ENCODE measurements at places on chromosomes 2 and 18.
A peak's percentile ranks its signal among the peaks of the same experiment; 100 is the strongest.

DNA sequence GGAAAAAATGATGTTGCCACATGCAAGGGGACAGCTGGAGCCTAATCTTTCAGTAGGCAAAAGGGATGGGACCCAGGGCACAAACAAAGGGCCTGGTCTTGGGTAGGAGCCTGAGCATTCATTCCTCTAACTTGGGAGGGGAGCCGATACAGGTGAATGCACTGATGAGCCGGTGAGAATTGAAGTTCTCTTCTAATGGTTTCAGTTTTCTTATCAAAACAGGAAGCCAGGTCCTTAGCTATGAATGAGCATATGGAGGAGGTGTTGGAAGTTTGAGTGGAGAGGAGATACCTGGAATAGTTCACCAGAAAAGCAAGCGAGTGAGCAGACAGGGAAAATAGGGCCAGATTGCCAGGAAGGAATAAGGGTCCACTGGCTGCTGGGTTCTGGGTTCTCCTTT, 10.1 kb downstream of the DPP4 start:
- H3K27me3 ChIP-seq = no peaks in the 10 kb centered on the region
- peaks cover 64% of the 10 kb centered on the region for H3K4me1 ChIP-seq
- H3K36me3 ChIP-seq = peaks cover 9% of the 10 kb centered on the region
- H3K27ac ChIP-seq = peak overlapping the region; percentile 50
- H3K4me3 ChIP-seq = peak overlapping the region; percentile 75
- no peak for DNase-seq

DNA sequence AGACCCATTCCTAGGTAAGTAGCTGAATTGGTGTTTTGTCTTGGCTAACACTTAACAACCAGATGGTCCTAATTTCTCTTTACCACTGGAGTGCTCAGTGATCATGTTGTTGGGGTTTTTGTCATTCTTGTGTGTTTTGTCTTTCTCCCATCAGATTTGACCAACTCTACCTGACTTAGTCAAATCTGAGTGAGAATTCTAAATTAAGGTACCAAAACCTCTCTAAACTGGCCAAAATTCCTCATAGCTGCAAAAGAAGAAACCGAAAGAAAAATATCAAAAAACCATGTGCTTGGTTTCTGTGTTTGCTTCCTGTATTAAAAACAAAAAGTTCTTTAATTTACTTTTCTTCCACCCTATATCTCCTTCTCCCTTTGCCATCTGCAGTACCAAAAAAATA, 350.7 kb upstream of the SPHKAP start:
- DNase-seq = no peak
- H3K36me3 ChIP-seq = no peaks in the 10 kb centered on the region
- no peak overlapping the region for H3K27ac ChIP-seq
- no peak overlapping the region for H3K4me3 ChIP-seq

GRCh38 chr2:148552675-148553331, 91.7 kb upstream of the EPC2 start:
- no peaks in the 10 kb centered on the region for H3K36me3 ChIP-seq
- H3K27me3 ChIP-seq = no peaks in the 10 kb centered on the region
- H3K27ac ChIP-seq = no peak overlapping the region
- no peak overlapping the region for H3K4me3 ChIP-seq
- H3K4me1 ChIP-seq = no peaks in the 10 kb centered on the region
- peak; percentile 39 for DNase-seq

DNA sequence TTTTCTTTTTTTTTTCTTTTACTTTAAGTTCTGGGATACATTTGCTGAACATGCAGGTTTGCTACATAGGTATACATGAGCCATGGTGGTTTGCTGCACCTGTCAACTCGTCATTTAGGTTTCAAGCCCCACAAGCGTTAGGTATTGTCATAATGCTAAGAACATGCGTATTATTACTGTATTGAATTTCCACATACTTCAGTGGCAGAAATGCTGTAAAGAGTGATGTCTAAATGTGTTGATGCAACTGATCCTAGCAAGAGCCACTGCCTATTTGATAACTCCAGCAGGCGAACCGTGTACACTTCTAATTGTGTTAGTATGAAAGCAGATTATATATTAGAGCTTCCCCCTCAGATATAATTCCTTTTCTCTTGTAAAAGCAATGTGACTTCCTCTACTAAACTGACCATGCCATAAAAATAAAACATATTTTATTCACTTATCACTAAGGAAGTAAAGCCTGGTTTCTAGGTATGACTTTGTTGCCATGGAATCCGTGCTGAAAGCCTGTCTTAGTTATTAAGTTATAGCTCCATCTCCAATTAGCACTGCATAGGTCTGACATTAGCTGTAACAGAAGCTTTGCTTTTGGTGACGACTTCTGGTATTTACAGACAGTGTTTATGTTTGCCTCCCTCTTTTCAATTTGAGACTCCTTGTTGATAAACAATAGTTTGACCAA, 280.0 kb downstream of the GALR1 start:
- no peaks in the 10 kb centered on the region for H3K4me1 ChIP-seq
- DNase-seq = no peak
- peaks cover 2% of the 10 kb centered on the region for H3K36me3 ChIP-seq
- H3K27ac ChIP-seq = no peak overlapping the region
- H3K4me3 ChIP-seq = no peak overlapping the region

- no peak for DNase-seq
- no peaks in the 10 kb centered on the region for H3K27me3 ChIP-seq
- peaks cover 17% of the 10 kb centered on the region for H3K36me3 ChIP-seq
- H3K4me1 ChIP-seq = peaks cover 62% of the 10 kb centered on the region
- no peak overlapping the region for H3K27ac ChIP-seq
Observed at GRCh38 chr2:143171817-143172216, 42.6 kb downstream of the ARHGAP15 start.

DNA sequence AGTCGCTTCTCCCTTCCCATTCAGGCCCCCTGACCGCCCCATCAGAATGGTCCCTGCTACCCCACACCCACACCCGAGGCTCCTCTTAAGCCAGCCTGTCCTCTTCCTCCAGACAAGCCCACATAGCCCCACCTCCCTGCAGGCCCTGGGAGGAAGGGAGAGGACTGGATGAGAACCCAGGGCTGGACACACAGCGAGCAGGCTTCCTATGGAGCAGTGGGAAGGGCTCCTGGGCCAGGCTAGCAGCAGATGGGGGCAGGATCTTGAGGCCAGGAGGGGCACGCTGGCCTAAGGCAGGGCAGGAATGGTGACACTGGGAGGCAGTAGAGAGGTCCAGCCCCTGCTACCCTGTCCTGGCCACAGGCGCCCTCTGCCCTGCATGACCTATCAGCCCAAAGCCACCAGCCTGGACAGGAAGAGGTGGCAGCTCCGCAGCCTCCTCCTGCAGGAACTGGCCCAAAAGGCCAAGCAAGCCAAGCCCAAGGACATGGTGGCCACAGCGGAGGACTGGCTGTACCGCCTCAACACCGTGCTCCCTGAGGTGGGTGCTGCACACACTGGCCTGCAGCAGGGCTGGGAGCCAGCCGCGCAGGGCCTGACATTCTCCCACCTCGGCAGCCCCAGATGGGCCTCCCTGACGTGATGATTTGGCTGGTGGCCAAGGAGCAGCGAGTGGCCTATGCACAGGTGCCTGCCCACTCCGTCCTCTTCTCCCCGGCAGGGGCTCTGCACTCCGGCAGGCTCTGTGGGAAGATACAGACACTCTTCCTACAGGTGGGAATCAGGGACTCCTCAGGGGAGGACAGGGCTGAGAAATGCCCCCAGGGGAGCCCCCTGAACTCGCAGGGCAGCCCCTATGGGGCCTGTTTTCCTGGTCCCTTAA, 43.3 kb downstream of the FER1L5 start:
- no peaks in the 10 kb centered on the region for H3K36me3 ChIP-seq
- H3K27me3 ChIP-seq = peaks cover 6% of the 10 kb centered on the region
- H3K4me1 ChIP-seq = no peaks in the 10 kb centered on the region
- H3K27ac ChIP-seq = no peak overlapping the region
- H3K4me3 ChIP-seq = no peak overlapping the region

DNA sequence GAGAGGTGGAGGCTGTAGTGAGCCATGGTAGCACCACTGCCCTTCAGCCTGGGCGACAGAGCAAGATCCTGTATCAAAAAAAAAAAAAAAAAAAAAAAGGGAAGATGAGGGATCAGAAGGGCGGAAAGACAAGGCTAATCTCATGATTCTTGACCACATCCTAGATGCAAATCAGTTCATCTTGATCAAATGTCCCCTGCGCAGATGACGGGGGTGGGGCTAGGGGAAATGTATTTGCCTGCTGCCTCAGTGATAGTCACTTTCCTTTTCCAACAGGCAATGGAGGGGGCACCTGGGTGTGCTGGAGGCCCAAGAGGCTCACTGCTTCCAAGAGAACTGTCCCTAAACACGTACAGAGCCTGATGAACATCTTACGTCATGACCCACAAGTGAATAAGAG, 3.7 kb upstream of the EMILIN2 start:
- peaks cover 7% of the 10 kb centered on the region for H3K36me3 ChIP-seq
- H3K27me3 ChIP-seq = peaks cover 12% of the 10 kb centered on the region
- H3K4me3 ChIP-seq = no peak overlapping the region
- peaks cover 13% of the 10 kb centered on the region for H3K4me1 ChIP-seq
- DNase-seq = no peak

- H3K4me1 ChIP-seq = no peaks in the 10 kb centered on the region
- no peak for DNase-seq
- H3K36me3 ChIP-seq = no peaks in the 10 kb centered on the region
- H3K4me3 ChIP-seq = no peak overlapping the region
- no peak overlapping the region for H3K27ac ChIP-seq
Observed at GRCh38 chr2:120863146-120863545, 127.5 kb downstream of the GLI2 start.

GRCh38 chr18:10590412-10590811, 64.6 kb downstream of the NAPG start:
- H3K27me3 ChIP-seq = peaks cover 5% of the 10 kb centered on the region
- no peak overlapping the region for H3K27ac ChIP-seq

- peaks cover 23% of the 10 kb centered on the region for H3K4me1 ChIP-seq
- no peak overlapping the region for H3K27ac ChIP-seq
- peaks cover 10% of the 10 kb centered on the region for H3K27me3 ChIP-seq
- H3K36me3 ChIP-seq = no peaks in the 10 kb centered on the region
- DNase-seq = no peak
- no peak overlapping the region for H3K4me3 ChIP-seq
Observed at GRCh38 chr2:112818094-112818902, 18.3 kb downstream of the IL1B start.

Measured in activated T-cell treated with anti-CD3 and anti-CD28 coated beads, Interleukin-2, amount 50 U/mL, for 72 hours (primary cell).